A549 treated with GW870086 at 1 μM for 4 hours (cell line): ENCODE measurements at places on chromosomes 2 and 18. TPM values are rescaled to one million over a fixed set of nuclear protein-coding genes. Genes with fewer than 3 reads are reported as not detected.

SPP2 gene
- total RNA-seq = not detected in 5 replicates

LYPD6 gene
- total RNA-seq = 0.07 to 0.10 TPM (median 0.08 TPM) in 4 of 5 replicates, not detected in the other

TFCP2L1 gene
- total RNA-seq = 6.2 to 7.5 TPM (median 6.9 TPM) in 5 replicates

SESTD1 gene
- total RNA-seq = 15.4 to 23.8 TPM (median 21.5 TPM) in 5 replicates

HRH4 gene
- not detected in 5 replicates for total RNA-seq

DTNA gene
- total RNA-seq = 0.10 to 0.33 TPM (median 0.27 TPM) in 4 of 5 replicates, not detected in the other

GPR75 gene
- total RNA-seq = 1.4 to 1.7 TPM (median 1.5 TPM) in 5 replicates
